Stimulated activated CD8-positive, alpha-beta memory T cell treated with anti-CD3 and anti-CD28 coated beads, Interleukin-7, amount 100 ng/mL, for 24 hours (primary cell): ENCODE measurements at places on chromosomes 4 and X.

DNA sequence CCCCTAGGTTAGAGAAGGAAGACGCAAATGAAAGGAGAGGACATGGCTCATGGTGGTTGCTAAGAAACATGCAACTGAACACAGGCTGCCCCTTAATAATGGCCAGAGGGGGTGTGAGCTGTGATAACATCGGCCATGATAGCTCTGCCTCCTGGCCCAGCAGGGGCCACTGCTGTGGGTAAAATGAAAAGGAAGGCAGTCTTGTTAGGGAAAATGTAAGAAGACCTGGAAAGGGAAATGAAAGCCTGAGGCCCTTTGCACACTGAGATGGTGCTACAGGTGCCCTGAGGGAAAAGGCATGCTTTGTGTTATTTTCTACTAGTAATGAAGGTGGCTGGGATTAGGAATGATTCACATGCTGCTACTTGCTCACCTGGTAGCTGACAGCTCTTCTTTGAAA lies 123.6 kb upstream of the MID1 start:
- DNase-seq, result no peak

- DNase-seq, result no peak
These were observed 58.1 kb downstream of the LINC00632 start for GRCh38 chrX:140767646-140768045.

- no peak for DNase-seq
These were observed 37.4 kb downstream of the HELQ start for GRCh38 chr4:83418211-83418610.

GRCh38 chr4:159002950-159003349 lies 99.9 kb upstream of the RAPGEF2 start:
- DNase-seq, result no peak

DNA sequence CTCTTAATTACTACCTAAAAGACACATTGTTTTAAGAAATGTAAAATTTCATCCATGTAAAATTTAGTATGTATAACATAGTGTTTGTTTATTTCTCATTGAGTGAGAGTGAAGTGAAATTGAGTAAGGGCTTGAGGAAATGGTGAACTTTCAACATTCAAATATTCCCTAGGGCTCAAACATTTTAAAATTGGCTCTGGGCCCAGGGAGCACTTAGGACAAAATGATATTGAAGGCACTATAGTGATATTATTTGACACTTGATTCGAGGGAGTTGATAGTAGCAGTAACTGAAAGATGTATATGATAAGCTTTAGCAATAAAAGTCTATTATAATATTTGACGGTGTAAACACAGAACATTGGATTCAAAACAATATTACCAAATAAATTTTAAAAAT lies 1244.0 kb upstream of the TENM3 start:
- DNase-seq, result no peak

- DNase-seq, result no peak
These were observed 63.5 kb downstream of the GEMIN8 start for GRCh38 chrX:13966071-13966792.

- DNase-seq, result no peak
These were observed 338.1 kb downstream of the BCOR start for GRCh38 chrX:39759526-39760224.

DNA sequence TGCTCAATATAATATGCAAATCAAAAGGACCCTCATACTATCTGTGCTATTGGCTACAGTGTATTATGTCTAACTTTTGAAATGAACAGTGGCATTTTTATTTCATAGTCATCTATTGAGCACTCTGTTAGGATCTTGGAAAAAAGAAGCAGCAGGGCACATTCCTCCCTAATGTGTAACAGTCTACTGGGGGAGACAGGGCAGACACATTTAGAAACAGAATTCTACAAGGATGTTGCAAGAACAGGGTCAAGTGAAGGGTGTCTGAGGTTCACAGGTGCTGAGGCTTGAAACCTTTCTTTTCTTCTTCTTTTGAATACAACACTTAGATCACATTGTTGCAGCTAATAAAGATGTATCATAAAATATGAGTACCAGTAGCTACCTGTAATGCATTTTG lies 129.7 kb upstream of the SLC4A4 start:
- DNase-seq, result no peak

DNA sequence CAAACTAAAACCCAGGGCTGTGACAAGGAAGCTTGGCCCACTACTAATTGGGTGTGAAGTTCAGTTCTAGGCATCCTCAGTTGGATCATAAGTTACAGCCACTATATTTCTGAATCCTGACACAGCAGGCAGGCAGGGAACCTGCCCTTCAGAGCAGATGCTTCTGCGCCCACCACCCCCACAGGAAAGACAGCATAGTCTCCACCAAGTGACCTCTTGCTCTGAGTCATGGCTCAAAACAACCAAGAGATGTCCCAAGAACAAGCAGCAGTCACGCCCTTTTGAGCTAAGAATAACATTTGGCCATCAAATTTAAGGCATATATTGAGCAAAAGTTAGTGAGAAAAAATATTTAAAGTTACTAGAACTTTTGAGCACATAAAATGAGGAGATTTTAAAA lies 170.7 kb upstream of the SMARCAD1 start:
- no peak for DNase-seq

DNA sequence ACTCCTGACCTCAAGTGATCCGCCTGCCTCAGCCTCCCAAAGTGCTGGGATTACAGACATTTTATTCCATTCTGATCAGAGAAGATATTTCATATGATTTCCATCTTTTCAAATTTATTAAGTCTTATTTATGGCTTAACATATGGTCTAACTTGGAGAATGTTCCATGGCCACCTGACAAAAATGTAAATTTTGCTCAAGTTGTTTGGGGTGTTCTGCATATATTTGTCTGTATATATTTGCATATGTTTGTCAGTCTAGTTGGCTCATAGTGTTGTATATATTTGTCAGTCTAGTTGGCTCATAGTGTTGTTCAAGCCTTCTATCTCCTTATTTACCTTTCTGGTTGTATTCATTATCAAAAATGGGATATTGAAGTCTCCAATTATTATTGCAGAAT lies 16.2 kb upstream of the ATRX start:
- DNase-seq, result no peak
